ENCODE measurements at places on chromosomes 6 and 20.
A peak's percentile ranks its signal among the peaks of the same experiment; 100 is the strongest.

DNA sequence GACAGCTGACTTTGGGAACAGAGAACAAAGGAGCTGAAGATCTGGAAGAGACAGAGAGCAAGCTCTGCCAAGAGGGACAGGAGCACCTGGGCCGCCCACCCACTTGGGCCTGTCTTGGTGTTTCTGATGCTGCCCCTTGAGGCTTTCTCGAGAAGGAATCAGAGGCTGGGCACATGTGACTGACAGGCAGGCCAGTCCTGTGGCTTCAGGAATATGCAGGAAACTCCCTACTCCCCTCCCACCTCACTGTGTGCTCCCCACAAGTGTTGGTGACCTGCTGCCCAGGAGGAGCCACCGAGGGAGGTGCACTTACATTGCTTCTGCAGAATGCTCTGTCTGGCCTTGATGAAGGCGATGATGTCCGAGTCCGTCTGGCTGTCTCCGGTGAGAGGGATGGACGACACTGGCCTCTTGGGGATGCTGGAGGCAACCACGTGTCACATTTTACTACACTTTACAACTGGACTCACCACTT lies 20.9 kb upstream of the KCNK16 start:
- no peak for DNase-seq

DNA sequence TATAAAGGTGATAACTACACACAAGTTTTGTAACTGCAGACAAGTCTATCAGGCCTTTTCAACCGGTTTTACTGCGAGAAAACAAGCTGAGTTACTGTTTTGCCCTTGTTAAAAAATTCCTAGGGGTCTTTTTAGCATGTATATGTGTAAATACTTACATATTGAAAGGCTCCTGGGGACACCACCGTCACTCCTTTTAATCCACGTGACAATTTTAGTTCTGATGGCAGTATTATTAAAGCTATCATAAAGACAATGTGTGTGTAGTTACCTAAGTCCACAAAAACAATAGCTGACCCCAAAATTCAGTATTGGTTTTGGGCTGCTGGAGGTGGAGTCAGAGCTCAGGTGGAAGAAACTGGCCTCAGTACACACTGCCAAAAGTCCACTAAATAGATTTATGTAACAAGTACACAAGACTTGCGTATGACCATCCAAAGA lies 41.3 kb upstream of the HFE start:
- DNase-seq, result no peak

DNA sequence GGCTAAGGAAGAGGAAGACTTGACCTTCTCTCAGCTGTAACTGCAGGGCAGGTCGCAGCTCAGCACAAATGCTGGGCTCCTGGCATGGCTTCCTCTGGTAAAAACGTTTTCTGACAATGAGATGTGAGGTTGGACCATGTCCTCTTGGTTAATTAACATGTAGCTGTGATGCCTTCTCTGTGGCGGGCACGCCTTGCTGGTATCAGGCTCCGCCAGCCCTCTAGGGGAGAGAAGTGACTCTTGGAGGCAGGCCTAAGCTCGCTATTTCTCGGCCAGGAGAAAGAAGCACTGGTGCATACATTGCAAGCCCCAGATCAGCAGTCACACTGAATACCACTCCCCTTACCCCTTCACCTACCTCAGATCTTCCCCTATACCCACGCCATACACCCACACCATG lies 65.0 kb downstream of the QRSL1 start:
- peak; percentile 33 for DNase-seq

- DNase-seq, result no peak
These were observed 16.9 kb downstream of the LAMA5 start for GRCh38 chr20:62350098-62350628.

GRCh38 chr6:25193460-25194171 lies 85.6 kb upstream of the CARMIL1 start:
- no peak for DNase-seq

DNA sequence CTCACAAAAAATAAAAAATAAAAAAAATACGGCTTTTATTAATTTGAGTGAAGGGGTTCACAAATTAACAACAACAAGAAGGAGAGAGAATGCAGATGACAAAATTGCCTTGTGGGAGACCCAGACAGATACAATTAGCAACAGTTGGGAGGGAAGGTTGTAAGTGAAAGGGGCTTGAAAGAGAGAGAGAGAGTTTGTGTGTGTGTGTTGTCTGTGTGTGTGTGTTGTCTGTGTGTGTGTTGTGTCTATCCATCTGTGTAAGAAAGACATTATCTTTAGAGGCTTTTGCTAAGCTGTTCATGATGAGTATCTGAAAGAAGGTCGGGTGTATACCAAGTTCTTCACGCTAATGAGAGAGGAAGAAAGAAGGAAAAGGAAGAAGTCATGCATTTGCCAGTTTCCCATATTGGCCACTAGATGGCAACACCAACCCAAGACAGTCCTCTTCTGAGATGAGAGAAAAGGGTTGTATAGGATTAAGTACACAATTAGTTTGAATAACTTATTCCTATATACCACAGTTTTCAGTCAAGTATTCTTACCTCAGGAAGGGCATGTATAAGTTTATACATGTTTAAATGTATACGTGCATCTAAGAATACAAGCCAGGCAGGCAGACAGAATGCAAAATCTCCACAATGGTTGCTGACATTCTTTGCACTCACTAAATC lies 63.7 kb upstream of the CD2AP start:
- DNase-seq, result peak; percentile 82

DNA sequence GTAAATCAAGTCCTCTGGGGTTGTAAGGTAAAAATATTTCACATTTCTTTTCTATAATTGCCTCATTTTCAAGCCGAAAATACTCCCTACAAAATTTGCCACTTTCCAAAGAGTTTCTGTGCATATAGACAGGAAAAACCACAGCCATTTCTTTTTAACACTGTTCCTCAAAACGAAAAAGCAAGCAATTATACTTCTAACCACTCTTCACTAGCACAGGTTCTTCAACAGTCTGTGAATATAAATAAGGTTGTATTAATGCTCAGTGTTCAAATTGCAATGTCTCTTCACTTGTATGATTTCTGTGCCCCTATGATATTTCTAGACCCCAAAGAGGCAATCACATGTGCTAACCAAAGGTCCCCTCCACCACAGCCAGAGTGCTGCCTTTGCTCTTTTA lies 206.0 kb downstream of the SIM1 start:
- no peak for DNase-seq

DNA sequence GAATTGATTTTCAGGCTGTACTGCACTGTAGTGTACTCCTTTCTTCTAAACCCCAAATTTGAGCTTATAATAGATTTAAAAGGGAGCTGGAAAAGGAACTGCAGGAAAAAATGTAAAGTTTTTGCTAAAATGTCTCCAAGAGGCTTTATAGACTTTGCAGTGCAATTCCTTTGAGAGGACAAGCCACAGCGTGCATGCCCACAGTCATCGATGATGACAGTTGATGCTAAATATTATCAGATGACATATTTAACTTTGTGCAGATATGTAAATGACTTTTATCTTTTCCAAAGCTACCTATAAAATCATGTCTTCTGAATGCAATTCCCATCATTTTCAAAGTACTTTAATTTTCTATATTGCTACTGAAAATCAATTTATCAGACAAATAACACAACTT lies 24.3 kb upstream of the HDGFL1 start:
- DNase-seq, result no peak

- DNase-seq, result no peak
These were observed 184.6 kb upstream of the PRDM1 start for GRCh38 chr6:105901583-105901982.

GRCh38 chr6:112320561-112321318 lies 26.4 kb upstream of the RFPL4B start:
- DNase-seq, result no peak

DNA sequence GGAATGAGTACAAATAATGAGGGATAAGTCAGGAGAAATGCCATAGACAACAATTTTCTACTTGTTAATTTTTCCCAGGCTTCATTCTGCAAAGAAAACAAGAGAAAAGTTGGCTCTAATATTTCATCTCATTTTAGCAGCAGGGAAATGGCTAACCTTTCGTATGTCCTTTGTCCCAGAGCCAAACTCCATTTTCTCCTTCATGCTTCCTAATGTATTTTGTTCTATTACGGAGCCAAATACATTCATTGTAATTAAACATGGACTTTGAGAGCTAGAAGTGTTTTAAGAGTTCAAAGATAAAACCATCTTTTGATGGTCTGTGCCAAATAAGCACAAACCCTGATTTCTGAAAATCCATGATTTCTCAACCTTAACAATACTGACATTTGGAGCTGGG lies 136.9 kb downstream of the PTCHD4 start:
- no peak for DNase-seq

- DNase-seq, result no peak
These were observed 47.5 kb upstream of the JAG1 start for GRCh38 chr20:10721137-10721896.

DNA sequence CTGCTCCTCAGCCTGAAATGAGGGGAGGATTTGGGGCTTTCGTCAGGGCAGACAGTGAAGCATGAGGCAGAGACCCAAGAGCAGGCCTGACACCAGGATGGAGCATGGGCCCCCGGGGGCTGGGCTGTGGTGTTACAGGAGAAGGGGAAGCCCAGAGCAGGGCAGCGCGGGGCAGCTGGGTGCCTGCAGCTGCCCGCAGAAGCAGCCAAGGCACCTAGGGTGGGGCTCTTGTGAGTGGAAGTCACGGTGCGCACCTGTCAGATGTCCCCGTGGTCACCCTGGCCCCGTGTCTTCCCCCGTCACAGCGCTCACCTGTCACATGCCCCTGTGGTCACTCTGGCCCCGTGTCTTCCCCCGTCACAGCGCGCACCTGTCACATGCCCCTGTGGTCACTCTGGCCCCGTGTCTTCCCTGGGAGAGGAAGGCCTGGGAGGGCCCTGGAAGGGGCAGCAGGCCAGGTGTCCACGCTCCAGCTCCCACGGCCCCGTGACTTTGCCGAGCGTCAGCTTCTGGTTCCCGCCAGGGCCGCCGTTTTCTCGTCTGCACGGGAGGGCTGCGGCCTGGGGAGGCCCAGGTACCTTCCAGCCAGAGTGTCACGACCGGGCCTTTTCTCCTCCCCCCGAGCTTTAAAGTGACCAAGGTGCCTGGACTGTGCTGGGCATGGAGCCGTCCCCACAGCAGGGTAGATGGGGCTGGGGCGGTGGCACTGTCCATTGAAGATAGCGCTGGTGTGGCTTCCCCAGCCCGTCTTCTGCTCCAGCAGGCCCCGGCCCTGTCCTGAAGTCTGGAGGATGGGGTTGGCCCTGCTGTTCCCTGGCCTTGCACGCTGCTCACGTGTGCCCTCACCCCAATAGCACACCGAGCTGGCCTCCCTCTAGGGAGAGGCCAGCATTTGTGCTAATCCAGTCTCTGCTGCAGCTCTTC lies 9.4 kb downstream of the ARFGAP1 start:
- no peak for DNase-seq

- DNase-seq, result no peak
These were observed 4.8 kb downstream of the SALL4 start for GRCh38 chr20:51797357-51798025.

- no peak for DNase-seq
These were observed 7.0 kb downstream of the ZUP1 start for GRCh38 chr6:116661594-116661993.

- DNase-seq, result no peak
These were observed 471.3 kb upstream of the NRSN1 start for GRCh38 chr6:23654745-23655144.

DNA sequence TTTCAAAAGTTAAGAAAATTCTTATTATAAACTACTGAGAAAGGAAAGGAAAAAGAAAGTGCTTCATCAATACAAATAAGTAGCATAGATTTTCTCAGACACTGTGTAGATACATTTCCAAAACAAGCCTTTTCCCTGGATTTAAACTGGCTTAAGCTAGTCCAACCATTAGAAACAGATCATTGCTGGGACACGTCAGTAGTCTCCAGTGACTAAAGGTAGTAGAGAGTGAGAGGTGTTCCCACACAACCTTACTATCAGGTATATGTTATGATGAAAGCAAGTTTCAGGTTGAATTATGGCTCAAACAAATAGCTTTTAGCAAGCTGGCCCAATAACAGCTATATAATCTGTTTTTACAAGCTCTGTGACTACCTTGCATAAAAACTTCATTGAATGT lies 47.3 kb upstream of the SLC2A12 start:
- DNase-seq, result no peak

All from hematopoietic multipotent progenitor cell treated with erythropoietin and hydrocortisone succinate and interleukin-3 and kit ligand, for 17 days (in vitro differentiated cells).